ENCODE measurements at places on chromosomes 4 and X.

DNA sequence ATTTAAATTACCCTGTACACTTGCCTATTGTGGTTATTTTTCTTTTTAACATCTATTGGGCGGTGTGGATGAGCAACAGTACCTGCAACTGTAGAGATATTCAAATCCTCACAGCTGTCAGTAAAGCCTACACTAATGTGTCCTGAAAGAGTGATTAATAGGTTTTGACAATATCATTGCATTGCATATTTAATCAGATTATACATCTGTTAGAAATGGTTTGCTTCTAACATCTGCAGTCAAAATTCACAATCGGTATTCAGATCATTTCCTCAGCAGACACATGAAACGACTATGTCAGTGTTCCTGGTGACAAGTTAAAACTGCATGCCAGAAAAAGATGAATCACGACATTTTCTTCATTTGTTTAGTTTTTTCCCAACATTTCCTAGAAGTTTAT is 254.6 kb upstream of the EPHA5 start:
- no peak for DNase-seq

DNA sequence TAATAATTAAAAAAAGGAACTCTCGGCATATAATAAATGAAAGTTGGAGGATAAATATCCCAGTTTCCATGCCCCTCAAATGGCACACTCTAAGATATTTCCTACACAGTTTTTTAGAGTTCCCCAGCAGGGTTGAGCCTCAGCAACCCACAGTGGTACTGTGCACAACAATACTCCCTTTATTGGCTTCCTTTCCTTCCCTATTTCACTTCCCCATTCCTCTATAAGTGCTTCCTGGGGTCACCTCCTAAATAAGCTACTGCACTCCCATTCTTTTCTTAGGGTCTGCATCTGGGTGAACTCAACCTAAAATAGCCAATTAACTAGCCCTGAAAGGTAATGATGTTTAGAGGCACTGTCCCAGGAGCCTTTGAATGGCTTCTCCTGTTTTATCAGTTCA is 76.4 kb upstream of the NHS start:
- DNase-seq = no peak

DNA sequence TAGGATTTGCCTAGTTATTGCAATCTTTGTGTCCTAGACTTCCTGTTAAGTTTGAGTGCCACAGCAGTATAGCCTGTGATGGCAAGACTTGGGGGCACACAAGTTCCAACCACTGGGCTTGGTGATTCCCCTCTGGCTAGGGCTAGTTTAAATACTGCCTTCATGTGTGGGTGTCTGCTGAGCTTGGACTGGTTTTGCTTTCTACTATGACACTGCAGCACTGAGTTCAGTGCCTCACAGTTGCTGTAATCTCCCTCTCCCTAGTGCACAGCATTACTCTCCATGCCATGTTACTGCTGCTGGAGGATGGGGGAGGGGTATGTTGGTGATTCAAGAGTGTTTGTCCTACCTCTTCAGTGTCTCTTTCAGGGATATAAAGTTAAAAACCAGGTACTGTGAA is 379.6 kb downstream of the IL15 start:
- no peak for DNase-seq

GRCh38 chr4:56618734-56619133 is 62.4 kb downstream of the HOPX start:
- DNase-seq = no peak

GRCh38 chrX:103716962-103717361 is 6.3 kb downstream of the TMEM31 start:
- DNase-seq = peak; percentile 69

DNA sequence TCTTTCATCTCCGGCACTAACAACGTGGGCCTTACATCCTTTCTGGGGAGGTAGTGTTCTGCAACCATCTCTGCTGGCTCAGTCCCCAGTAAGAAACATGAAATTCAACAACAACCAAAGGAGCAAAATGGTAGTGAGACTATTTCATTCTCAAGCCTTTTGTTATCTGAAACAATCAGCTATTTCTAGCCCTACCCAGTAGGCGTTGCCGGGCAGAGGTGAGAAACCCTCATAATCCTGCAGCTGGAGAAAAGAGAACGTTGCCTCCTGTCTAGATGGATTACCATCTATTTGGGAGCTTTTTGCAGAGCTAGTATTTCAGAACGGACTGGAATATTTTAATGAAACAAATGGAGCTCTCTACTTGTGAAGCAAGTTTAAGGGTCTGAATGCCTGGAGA is 66.4 kb upstream of the GPR174 start:
- no peak for DNase-seq

DNA sequence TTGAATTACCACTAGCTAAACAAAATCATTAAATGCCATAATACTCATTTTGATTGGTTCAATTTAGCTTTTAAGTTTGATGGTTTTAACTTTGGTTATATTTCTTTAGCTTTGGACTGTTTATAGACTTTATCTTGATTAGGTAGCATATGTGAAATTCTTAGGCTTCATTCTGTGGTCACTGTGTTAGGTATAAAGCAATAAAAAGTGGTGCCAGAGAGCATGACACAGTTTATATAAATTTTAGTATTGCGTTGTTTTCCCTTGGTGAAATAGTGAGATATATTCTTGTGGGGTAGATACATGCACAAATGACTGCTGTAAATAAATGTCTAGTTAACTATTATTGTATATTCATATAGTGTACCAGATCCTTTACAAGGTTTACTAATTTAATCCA is 474.2 kb upstream of the GRID2 start:
- DNase-seq = no peak

DNA sequence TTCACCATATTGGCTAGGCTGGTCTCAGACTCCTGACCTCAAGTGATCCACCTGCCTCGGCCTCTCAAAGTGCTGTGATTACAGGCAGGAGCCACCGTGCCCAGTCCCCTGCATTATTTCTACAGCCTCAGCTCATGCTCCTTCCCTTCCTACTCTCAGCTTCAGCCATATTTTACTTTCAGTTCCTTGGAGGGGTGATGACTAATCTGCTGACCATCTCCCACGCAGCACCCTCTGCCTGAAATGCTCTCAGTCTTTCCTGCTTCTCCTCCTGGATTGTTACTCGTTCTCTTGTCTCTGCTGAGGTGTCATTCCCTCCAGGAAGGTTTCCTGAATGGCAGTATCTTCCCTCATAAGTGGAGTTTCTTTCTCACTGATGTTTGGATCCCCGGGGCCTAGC is 63.3 kb downstream of the MOSPD2 start:
- DNase-seq = peak; percentile 60

DNA sequence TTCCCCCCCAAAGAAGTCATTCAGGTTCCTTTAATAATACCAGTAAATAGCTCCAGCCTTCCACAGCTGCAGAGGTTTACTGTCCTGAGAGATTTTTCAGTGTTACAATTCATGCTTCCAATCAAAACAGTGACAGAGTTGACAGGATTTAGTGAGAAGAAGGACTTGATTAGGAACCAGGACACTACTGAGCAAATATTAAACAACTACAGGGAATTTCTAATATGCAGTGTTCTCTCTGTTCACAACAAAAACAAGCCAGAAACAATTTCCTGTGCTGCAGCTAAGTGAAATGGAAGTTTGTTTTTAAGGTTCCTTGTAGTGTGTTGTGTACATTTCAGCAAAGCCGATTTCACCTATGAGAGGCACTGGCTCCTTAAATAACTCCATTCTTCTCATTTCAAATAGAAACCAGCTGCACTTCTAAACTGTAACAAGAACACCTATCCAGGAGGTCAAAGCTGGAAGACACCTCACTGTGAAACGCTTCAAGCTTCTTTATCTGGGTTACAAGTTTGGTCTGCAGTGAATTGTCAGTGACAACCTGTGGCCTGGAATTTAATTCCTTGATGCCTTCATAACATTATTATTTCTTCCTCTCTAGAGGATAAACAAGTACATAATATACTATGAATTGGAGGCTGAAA is 149.3 kb downstream of the RASL11B start:
- peak; percentile 11 for DNase-seq

Data from astrocyte of the hippocampus (primary cell).